AG10803 (cell line): ENCODE measurements at places on chromosomes 12 and 14.

GRCh38 chr12:124694846-124695497, 127.6 kb upstream of the NCOR2 start:
- DNase-seq = peak; percentile 85

DNA sequence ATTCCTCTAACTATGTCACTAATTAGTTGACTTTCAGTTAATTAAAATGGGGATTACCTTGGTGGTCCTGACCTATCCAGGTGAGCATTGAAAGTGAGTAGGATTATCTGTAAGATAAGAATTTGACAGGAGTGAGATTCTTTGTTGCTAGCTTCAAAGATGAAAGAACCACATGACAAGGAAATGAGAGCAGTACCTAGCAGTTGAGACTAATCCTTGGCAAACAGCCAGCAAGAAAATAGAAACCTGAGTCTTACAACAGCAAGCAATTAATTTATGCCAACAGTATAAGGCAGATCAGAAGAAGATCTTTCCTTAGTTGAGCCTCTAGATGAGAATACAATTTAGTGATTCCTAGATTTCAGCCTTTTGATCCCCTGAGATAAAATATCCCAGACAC, 1058.4 kb downstream of the LRFN5 start:
- DNase-seq = no peak

GRCh38 chr14:91009501-91010152, 50.8 kb downstream of the RPS6KA5 start:
- DNase-seq = no peak

- DNase-seq = peak; percentile 37
Measured at GRCh38 chr14:75338398-75338797, 59.8 kb downstream of the FOS start.

GRCh38 chr14:22185191-22185590, 403.8 kb downstream of the DAD1 start:
- no peak for DNase-seq

- DNase-seq = no peak
Measured at GRCh38 chr14:92866901-92867865, 55.8 kb upstream of the CHGA start.

- DNase-seq = no peak
Measured at GRCh38 chr14:101821528-101821927, 60.0 kb downstream of the PPP2R5C start.
